Cortex of kidney (tissue), 1 donor: ENCODE measurements at places on chromosomes 2 and 18.

- no peak for DNase-seq
Measured at GRCh38 chr2:7161501-7161900, 244.3 kb downstream of the RNF144A start.

- no peak for DNase-seq
Measured at GRCh38 chr2:196242131-196242620, 70.8 kb upstream of the STK17B start.

DNA sequence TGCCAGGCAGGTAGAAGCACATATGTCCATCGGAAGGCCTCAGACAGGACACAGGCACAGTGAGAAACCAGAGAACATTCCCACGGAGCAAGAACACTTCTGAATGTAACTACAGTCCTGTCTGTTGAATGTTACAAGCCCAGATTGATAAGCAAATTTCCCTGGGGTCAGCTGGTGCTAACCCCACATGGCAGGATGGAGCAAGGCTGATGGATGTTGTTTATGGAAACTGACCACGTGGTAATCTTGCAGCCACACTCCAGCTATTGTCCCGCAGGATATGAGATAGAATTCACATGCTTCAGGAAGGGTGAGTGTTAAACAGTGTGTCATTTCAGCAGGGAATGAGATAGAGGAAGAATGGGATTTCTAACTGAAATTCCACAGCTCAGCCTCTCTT is 138.8 kb upstream of the COPS8 start:
- DNase-seq, result no peak

DNA sequence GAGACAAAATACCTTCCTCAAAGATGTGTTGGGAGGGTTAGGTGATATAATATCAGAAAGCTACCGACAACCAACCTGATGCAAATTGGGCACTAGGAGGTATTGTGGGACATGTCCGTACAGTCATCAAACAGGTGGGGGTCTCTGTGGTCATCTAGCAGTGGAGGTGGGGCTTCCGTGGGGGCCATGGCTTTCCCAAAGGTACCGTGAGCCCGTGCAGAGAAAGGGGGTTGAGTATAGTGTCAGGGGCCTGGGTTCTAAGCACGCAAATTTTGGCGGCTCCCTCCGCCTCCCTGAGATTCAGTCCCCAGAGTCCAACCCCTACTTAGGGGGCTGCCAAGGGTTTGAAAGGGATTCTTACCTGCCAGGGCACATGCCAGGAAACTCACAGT is 32.6 kb downstream of the HJURP start:
- DNase-seq, result no peak

GRCh38 chr2:80461505-80462197 is 157.1 kb upstream of the LRRTM1 start:
- no peak for DNase-seq

DNA sequence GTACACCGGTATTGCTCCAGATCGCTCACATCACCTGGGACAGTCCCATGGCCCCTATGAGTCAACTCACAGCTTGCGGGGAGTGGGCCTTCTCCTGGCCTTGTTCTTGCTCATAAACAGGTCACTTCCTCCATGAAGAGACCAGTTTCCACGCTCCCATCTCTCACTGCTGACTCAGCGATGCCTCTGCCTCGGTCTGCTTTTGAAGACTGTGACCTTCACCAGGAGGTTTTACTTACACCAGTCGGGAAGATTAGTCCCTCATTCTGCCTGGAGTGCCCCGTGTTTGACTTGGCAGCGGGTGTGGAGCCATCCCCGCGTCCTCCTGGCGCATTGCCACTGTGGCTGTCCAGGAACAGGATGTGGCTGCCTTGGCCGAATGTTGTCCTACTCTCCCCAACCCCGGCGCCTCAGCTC is 159.8 kb downstream of the RHBDD1 start:
- no peak for DNase-seq

GRCh38 chr2:17520761-17521160 is 2.5 kb upstream of the RAD51AP2 start:
- DNase-seq, result no peak

DNA sequence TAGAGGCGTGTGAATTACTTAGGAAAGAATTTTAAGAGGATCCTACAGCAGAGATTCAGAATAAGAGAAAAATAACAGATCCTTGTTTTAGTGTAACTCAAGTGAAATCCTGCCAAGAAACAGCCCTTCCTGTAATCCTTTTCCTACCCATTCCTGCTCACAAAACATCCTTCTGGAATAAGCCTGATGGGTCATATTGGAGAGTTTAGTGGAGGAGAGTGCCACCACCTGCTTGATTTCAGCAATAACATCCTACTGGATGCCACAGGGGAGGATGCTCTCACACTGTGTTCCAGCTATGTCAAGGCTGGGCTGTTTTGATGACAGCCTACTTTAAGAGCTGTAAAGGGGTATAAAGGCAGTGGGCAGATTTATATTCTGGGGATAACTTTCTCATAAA is 54.8 kb upstream of the CCDC178 start:
- DNase-seq, result no peak

DNA sequence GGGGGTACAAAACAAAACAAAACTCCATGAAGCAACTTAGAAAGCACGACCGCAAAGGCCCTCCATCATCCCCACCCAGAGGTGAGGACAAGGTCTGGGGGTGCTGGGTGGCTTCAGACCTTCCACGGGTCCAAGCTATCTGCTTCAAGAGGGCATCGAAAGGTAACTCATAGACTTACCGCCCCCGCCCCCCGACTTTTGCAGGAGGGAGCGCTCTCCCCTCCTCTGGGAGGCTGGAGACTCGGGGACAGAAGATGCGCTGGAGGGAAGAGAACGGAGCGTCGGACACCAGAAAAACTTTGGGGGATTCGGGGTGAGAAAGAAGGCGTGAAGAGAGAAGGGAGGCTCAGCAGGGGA is 300 bp upstream of the STON1 start:
- DNase-seq, result no peak

DNA sequence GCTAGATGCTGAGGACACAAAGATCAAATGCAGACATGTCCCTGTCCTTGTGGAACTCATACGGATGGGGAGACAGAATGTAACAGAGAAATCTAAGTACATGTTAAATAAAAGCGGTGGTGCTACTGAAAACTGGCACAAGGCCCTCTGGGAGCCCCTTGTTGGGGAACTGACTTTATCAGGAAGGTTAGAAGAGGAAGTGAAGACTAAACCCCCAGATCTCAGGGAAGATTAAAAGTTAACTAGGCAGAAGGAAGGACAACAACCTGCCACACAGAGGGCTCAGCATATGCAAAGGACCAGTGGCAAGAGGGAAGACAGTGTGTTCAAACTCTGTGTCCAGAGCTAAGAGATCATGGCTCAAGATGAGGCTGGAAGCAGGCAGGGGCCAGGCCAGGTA is 4.8 kb downstream of the CACNB4 start:
- DNase-seq, result no peak

DNA sequence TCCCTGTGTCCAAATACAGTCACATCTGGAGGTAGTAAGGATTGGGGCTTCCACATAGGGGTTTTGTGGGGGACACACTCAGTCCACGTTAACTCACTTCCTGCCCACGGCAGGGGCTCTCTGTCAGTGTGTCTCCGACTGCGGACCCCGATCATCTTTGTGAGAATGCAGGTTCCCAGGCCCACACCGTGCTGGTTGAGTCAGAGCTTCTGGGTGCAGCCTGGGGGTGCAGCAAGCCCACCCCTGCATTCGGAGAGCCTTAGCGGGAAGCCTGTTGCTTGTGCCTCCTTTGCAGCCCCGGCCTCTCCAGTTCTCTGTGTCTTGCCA is 28.0 kb downstream of the HPCAL1 start:
- no peak for DNase-seq

- no peak for DNase-seq
Measured at GRCh38 chr2:38033646-38034045, 42.3 kb downstream of the CYP1B1 start.

DNA sequence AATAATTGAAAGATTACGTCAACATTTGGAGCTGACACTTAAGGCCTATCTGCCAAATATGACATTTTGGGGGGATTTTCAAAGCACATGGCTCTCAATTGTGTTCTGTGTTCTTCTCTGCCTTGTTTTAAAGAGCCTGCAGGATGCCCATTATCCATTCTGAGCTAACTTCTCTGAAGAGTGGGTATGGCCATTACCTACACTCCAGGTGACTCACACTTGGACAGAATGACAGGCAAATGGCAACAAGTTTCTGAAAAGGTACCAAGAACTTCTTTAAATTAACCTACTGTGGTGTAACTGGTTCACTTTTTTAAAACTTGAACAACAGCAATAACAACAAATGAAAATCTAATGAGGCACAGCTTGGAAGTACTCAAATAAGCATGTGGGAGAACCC is 834.9 kb upstream of the SLC39A10 start:
- DNase-seq, result no peak

DNA sequence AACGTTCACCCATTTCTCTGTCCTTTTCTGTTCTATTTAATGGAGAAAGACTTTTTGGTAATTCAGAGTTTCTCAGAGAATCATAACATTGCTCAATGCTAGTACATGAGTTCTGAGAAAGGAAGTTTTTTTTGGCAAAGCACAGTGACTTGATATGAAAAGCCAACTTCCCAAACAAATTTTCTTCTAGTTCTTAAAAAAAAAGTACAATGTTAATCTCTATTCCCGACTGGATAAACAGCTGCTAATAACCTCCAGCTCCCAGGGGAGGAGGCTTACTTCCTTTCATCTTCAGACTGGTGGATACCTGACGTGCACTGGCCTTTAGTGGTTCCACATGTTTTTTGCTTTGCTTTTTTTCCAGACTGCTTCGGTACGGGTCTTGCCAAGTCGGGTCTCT is 284.6 kb upstream of the CCDC68 start:
- DNase-seq, result no peak

- no peak for DNase-seq
Measured at GRCh38 chr2:172091761-172092566, 6.7 kb downstream of the DLX1 start.

DNA sequence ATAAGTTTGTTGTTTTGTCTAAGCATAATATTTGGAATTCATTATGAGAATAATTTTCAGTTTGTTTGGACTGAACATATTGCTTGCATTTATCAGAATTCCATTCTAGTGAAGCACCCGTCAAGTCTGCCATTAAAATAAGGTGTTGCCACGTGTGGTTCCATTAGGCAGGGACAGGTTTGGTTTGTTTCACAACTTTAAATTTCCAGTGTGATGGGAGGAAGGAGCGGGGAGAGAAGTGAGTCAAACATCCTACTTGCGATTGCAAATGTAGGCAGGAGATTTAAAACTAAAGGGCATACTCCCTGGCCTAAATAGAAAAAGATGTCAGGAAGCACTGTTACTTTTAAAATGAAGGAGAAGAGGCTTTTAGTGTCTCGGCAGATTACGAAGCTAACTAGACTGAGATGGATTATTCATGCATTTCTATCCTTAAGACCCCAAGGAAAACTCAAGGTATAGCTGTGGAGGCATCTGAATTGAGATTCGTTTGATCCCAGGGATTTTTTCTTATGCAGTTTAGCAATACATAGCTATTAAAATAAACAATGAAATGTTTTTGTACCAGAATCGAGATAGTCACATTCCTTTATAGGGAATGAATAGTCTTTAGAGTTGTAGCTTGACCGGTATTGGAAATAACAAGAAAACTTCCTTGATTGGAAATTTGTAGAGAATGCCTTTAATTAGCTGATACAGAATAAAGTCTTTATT is 19.8 kb downstream of the GRHL1 start:
- no peak for DNase-seq

- no peak for DNase-seq
Measured at GRCh38 chr2:142603759-142604158, 273.7 kb upstream of the KYNU start.

DNA sequence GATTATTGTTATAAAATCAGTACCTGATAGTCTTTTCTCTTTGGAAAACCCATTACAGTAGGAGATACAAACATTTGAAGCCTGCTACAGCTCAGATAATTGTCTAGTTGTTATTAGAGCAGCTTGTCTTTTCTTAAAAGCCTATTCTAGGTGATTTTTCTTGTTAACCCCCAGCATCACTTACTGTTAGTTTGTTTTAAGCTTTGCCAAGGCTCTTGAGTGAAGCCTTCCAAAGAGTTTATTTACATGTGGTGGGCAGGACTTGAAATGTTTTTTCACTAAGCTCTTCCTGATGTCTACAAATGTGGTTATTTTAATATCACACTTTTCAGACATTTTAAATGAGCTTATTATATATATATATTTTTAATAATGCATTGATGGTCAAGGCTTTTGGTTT is 791.3 kb downstream of the PLCL1 start:
- DNase-seq, result no peak
